ENCODE measurements at places on chromosomes 1 and 21. TPM values are rescaled to one million over a fixed set of nuclear protein-coding genes. Genes with fewer than 3 reads are reported as not detected.

Gene C1orf53
- total RNA-seq: 3.0 TPM

Gene ALDH9A1
- 229 TPM for total RNA-seq

Gene RPTN
- total RNA-seq: not detected

Gene TMEM52
- total RNA-seq: not detected

Gene TSPEAR
- total RNA-seq: not detected

Gene PPIAL4G
- total RNA-seq: not detected

Gene SLAMF6
- total RNA-seq: not detected

Gene CEPT1
- 90.4 TPM for total RNA-seq

Gene PDC
- not detected for total RNA-seq

Gene LAMC2
- total RNA-seq: 2.8 TPM

Gene AMY1C
- total RNA-seq: not detected

Gene ICOSLG
- under 0.01 TPM for total RNA-seq

Gene FCRLB
- 0.77 TPM for total RNA-seq

Gene C1orf87
- under 0.01 TPM for total RNA-seq

Gene LAMB3
- 23.3 TPM for total RNA-seq

Gene HNRNPU
- 383 TPM for total RNA-seq

Gene OR2L2
- under 0.01 TPM for total RNA-seq

Gene EPHB2
- total RNA-seq: 12.3 TPM

Gene IQGAP3
- 1.3 TPM for total RNA-seq

Gene FMO3
- 76.3 TPM for total RNA-seq

Gene SNX7
- total RNA-seq: 39.0 TPM

Gene KRTAP7-1
- not detected for total RNA-seq

Gene FMO1
- total RNA-seq: 0.77 TPM

Gene SEC16B
- total RNA-seq: 1.0 TPM

Gene ZNF697
- 22.3 TPM for total RNA-seq

Gene ELOA
- total RNA-seq: 15.9 TPM

Gene RHOU
- total RNA-seq: 20.8 TPM

Gene OR2AK2
- total RNA-seq: not detected

Gene SV2A
- 39.6 TPM for total RNA-seq

Gene PMF1
- total RNA-seq: 24.1 TPM

Gene S100A7
- total RNA-seq: not detected

Gene LCE1F
- total RNA-seq: not detected

Gene NUDT4B
- 7.1 TPM for total RNA-seq

Gene GOLT1A
- total RNA-seq: not detected

Gene GLIS1
- total RNA-seq: not detected

Gene CHD5
- total RNA-seq: under 0.01 TPM

Gene FAM72C
- total RNA-seq: 0.83 TPM

Gene CELA2A
- total RNA-seq: not detected

Gene SYCP1
- total RNA-seq: not detected

Gene CCDC24
- total RNA-seq: 3.5 TPM

Measured in fibroblast of lung (primary cell).